ENCODE measurements at places on chromosomes 2 and 18.

GRCh38 chr2:11753886-11754699, 7.7 kb downstream of the LPIN1 start:
- no peak for DNase-seq

DNA sequence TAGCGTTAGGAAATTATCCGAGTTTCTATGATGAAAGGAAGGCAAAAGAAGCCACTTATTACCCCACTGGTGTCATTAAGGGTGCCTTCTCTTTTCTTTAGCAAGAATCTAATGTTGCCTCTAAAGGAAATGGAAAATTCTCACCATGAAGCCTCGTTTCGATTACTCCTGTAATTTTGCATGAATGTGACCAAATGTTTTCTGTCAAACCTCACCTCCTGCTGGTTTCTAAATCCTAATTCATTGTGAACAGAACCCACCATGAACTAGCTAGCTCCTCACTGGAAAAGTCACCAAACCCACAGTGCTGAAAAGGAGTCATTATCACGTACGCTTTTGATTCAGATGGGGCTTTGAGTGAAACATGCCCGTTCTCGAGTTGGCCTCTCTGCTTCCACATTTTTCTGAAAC, 119.9 kb downstream of the COPS8 start:
- DNase-seq: no peak

GRCh38 chr2:102181376-102181775, 5.4 kb upstream of the IL1RL2 start:
- no peak for DNase-seq

GRCh38 chr2:236215196-236215595, 47.0 kb upstream of the GBX2 start:
- no peak for DNase-seq

- DNase-seq: no peak
Measured at GRCh38 chr2:235954888-235955480, 213.2 kb downstream of the GBX2 start.

DNA sequence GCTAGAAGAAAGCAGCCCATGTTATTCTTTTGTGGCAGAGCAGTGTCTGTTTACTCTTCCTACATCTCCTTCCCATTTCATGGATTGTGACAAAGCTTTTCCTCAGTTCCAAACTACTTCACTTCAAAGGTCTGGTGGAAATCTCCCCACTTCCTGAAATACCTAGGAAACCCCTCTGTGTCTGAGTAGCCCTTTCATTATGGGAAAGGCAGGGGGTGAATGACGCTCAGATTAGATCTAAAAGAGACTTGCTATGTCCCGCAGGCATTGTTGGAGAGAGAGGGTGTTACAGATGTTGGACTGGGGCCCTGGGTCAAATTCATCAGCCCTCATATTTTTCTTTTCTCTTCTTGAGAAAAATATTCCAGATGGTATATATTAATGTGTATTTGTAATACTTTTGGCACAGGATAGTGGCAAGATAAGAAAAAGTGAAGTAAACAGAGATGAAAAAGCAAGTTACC, 675.0 kb downstream of the IRS1 start:
- no peak for DNase-seq

DNA sequence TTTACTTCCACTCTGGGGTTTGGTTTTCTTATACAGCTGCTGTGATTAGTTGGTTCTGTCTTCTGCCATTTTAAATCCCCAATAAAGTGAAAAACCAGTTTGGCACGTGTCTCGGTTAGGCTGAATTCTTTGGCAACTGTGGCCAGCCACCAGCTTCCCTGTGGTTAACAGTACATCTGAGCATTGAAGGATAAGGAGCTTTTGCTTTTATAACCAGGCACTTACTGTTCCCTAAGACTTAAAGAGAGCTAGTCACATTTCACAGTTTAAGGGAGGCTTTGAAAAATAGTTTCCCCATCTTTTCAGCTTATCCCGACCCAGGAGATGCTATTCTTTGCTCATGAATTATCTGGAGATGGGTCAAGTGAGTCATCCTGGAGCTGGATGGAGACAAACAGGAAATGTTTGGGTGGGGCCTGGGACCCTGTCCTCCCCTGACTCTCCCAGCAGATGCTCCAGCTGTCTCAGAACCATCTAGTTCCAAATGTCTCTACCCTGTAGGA, 57.3 kb upstream of the EML6 start:
- no peak for DNase-seq

DNA sequence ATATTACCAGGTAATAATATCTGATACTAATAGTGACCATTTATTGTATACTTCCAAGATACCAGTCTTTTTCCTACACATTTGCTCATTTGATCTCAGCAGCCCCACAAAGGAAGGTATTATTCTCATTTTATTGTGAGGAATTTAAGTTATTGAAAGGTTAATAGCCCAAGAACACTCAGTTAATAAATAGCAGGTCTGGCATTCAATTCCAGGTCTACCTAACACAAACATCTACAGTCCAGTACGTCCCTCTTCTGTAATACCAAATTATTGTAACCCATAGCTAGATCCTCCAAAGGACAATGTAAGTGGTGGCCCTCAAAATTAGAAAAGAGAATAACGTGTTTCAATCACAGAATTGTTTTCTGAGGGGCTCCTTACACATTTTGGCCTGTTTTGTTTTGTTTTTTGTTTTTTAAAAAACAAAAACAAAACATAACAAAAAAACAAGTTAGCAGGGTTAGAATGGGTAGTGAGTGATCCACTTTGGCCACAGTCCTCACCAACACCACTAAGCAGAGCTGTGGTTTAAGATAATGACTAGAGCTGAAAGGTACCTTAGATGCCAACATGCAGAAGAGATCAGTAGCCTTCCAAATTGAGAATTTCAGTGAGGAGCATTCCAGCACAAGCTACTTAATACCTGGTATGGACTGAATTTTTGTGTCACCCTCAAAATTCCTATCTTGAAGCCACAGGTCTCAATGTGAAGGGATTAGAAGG, 137.5 kb downstream of the DYM start:
- no peak for DNase-seq

DNA sequence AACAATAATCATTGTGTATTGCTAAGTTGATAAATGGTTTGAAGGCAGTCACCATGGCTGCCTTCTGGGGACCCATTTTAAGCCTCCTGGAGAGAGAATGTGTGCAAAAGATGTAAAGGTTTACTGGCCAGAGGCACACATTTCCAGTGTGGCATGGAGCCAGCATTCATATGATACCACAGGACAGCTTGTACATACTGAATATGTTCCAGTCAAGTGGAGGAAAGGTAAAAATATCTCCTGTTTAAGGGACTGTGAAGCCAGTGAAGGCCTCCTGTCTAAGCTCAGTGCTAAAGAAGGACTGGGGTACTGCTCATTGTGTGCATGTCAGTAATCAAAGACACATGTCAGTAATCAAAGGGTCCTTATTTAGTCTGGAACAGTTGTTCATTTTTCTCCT, 119.2 kb downstream of the BABAM2 start:
- no peak for DNase-seq

- DNase-seq: no peak
Measured at GRCh38 chr18:49920731-49921130, 107.4 kb upstream of the ACAA2 start.

Measured in stimulated activated CD8-positive, alpha-beta memory T cell treated with anti-CD3 and anti-CD28 coated beads, Interleukin-7, amount 100 ng/mL, for 48 hours (primary cell).